Activated T-cell treated with anti-CD3 and anti-CD28 coated beads, Interleukin-2, amount 50 U/mL, for 1 hour (primary cell): ENCODE measurements at places on chromosomes 4 and X.
A peak's percentile ranks its signal among the peaks of the same experiment; 100 is the strongest.

GRCh38 chr4:167897116-167897515 lies 195.2 kb upstream of the ANXA10 start:
- DNase-seq = no peak

- DNase-seq = no peak
Measured at GRCh38 chr4:41880022-41880837, 55.0 kb upstream of the TMEM33 start.

DNA sequence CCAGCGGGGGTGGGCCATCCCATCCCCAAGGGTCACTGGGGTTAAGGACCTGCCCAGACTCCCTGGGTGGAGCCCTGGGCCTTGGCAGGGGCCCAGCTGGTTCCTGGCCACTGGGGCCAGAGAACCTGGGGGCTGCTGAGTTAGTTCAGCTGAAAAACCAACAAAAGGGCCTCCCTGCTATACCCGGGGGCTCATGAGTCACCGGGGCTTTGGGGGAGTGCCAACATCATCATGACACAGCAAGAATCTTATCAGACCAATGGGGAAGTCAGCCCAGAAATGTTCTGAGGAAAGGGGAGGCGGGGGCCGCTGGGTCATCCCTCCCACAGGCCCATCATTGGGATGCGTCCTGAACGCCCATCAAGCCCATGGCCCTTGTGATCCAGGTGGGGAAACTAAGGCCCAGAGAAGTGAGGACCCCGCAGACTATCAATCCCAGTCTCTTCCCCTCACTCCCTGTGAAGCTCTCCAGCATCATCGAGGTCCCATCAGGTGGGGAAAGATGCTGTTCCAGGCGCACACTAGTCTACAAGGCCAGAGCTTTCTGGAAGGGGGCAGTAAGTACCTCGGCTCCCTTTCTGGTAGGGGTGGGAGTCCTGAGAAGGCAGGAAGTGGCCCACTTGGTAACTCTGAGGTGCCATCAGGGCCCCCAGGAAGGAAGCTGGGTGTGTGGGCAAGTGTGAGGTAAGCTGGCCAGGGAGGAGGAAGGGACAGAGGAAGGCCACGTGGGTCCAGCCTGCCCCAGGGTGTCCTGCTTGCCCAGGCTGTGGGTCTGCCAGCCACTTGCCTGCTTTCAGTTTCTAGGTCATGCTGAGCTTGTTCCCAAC lies 4.5 kb downstream of the G6PD start:
- no peak for DNase-seq

GRCh38 chr4:165504184-165504583 lies 125.4 kb downstream of the CPE start:
- no peak for DNase-seq

GRCh38 chr4:74033739-74034138 lies 4.8 kb downstream of the CXCL3 start:
- no peak for DNase-seq

DNA sequence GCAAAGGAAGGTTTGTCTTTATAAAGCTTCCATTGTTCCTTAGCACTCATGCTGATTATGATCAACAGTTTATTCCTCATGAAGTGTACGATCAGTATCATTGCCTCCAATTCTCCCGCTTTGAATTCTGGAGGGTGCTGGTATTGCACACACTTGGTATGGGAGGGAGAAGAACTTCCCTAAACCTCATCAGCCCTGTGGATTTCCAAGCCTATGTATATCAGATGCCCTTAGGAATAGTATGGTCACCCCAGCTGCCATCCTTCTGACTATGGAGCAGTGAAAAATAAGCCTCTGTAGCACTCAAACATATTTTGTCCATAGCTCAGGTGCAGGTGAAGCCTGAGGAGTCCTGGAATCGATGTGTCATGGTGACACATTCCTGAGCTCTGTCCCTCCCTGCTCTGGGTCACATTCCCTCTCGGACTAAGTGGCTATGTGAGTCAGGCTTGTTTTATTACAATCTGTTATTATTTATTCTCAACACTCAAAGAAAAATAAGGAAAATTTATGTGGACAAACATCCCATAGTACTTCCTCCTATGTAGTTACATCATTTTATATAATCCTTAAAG lies 2.0 kb upstream of the ZDHHC9 start:
- no peak for DNase-seq

GRCh38 chrX:71178908-71179307 lies 34.3 kb downstream of the NLGN3 start:
- peak; percentile 31 for DNase-seq

DNA sequence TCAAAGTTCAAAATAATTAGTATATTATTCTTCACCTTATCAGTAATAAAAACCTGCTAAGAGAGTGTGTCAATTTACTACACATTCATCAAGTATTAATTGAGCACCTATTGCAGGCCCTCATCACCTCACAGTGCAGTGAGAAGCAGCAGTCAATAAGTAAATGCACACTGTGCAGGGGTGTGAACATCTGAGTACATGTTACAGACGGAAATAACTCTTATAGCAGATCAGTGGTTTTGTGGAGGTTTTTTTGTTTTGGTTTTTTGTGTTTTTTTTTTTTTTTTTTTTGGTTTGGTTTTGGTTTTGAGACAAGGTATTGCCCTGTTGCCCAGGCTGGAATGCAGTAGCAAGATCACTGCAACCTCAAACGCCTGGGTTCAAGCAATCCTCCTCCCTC lies 20.3 kb downstream of the KLF3 start:
- no peak for DNase-seq

- no peak for DNase-seq
Measured at GRCh38 chr4:29900336-29900735, 819.8 kb upstream of the PCDH7 start.
